ENCODE measurements at places on chromosomes 16 and 17.

GRCh38 chr17:62724398-62725146 lies 83.5 kb downstream of the MARCHF10 start:
- DNase-seq: no peak

DNA sequence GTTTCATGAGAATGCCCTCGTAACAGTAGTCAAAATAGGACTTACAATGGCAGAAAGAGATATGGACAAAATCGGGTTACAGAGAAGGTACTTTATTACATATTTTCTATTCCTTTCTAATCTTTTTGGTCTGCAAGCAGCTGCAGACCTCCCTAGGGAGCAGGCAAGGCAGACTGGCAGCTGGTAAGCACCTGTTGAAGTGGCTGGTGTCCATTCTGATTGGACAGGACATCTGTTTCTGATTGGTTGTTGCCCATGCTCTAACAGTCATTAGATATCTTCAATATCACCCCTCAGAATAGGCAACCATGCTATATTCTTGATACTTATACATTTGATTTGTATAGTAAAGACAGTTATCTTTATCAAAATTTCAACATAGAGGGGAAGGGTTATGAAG lies 606.3 kb downstream of the KCNJ2 start:
- no peak for DNase-seq

DNA sequence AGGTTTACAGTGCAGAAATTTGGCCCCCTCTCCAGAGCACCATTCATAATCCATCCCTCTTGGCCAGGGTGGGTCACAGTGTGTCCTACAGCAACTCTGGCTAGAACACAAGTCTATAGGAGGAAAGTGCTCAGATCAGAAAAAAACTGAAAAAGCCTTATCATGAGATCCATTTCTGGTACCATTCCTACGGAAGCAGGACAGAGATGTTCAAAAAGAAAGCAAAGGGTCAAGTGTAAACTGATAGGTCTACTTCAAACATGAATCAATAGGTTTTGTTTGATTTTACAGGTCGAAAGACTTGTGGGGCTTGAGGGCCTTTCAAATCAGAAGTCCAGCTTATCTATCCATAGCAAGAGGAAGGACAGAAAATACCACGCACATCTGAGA lies 326.4 kb downstream of the SOX9 start:
- no peak for DNase-seq

DNA sequence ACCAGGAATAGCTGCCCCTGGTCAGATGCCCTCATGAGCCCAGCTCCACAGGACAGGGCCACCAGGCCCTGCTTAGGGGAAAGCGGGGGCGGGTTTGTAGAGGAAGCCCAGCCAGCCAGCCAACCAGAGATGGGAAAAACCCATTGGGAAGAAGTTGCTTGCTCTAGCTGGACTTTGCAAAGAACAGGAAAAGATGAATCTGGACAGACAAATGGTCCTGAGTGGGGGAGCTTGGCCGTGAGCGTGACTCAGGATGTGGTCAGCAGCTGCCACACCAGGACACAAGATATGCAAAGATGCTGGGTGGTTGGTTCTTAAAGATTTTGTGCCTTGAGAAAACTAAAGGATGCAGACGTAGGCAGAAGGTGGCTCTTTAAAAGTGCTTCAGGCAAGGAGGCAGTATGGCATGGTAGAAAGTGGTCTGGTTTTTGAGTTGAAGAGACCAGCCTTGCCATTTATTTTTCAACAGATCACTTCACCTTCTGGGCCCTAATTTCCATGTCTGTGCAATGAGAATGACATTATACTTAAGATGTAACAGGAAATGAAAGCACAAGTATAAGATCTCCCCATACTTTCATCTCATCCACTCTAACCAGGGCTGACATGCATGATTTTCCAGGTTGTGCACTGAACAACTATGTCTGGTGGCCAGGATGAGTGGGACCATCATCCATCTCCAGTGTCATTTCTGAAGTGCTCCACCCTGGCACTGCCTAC lies 27.8 kb upstream of the HEATR6 start:
- DNase-seq: no peak

GRCh38 chr17:79399610-79400144 lies 211.2 kb downstream of the RBFOX3 start:
- DNase-seq: no peak

DNA sequence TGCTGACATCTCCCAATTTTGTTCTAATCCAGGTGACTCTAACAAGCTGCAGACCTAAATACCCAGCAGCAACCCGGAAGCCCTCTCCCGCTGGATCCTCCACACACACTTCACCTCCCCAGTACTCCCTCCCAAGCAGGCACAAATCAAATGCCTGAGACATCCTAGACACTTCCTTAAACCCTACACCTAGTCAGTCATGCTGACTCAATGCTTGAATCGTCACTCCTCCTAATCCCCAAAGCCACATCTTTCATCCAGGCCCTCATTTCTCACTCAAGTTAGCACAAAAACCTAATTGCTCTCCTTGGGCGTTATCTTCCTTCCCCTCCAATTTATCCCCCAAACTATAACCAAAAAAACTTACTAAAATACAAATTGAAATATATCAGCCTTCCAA lies 32.7 kb downstream of the CMC2 start:
- DNase-seq: no peak

GRCh38 chr17:75892556-75893224 lies 4.1 kb downstream of the TRIM65 start:
- no peak for DNase-seq

DNA sequence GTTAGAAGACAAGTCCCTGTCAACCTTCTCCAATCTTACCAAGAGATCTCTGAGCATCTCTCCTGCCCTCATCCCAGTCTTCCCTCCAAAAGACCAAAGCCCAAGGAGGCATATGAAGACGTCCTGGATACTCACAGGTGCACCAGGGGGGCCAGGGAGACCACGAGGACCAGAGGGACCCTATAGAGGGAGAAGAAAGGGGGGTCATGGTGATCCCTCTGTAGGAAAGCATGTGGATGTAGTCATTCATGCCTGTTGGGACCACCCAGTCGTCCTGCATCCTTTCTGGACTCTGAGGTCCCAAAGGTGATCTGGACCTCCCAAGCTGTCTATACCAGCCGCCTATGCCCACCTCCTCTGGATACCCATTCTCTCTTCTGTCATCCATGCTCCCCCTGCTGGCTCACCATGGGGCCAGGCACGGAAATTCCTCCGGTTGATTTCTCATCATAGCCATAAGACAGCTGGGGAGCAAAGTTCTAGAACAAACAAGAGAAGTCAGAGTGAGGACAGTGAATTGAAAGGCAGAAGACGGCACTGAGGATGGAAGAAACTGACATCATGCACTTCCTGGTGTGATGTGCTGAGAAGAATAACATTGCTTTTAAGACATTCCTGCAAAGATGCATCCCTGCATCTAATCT lies 3.3 kb downstream of the COL1A1 start:
- peak; percentile 37 for DNase-seq

DNA sequence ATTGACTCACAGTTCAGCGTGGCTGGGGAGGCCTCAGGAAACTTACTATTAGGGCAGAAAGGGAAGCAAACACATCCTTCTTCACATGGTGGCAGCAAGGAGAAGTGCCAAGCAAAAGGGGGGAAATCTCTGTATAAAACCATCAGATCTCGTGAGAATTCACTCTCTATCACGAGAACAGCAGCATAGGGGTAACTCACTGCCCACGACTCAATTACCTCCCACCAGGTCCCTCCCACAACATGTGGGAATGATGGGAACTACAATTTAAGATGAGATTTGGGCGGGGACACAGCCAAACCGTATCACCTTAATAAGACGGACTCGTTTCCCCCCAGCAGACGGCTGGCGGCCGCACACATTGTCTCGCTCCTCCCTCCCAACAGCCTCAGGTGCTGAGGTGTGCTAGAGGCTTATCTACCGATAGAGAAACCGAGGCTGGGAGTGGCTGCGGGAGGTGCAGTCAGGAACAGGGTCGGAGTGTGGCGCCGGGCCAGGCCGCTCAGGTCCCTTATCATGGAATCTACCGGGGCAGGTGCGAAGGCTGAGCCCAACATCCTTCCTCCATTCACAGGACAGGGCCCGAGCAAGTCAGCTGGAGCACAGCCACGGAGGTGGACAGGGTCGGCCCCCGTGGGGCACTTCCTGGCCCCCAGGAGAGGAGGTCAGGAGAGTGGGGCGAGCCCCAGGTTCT lies 4.9 kb upstream of the ZG16B start:
- DNase-seq: no peak

GRCh38 chr16:29028457-29029167 lies 43.8 kb downstream of the LAT start:
- DNase-seq: no peak

GRCh38 chr16:27177031-27177774 lies 26.1 kb upstream of the KDM8 start:
- peak; percentile 58 for DNase-seq

GRCh38 chr17:45425125-45425983 lies 7.3 kb downstream of the ARHGAP27 start:
- peak; percentile 93 for DNase-seq

GRCh38 chr17:61018938-61019337 lies 341.3 kb downstream of the BCAS3 start:
- no peak for DNase-seq

DNA sequence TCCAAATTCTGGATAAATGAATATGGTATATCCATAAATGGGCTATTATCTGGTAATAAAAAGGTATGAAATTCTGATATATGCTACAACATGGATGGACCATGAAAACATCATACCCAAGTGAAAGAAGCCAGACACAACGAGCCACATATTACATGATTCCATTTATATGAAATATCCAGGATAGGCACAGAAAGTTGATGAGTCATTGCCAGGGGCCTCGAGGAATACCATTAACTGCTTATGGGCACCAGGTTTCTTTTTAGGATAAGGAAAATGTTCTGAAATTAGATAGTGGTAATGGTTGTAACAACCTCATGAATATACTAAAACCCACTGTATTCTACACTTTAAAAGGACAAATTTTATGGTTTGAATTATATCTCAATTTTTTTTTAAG lies 123.2 kb downstream of the PITPNC1 start:
- no peak for DNase-seq

GRCh38 chr17:83182620-83183101 lies 103.3 kb downstream of the METRNL start:
- DNase-seq: no peak

DNA sequence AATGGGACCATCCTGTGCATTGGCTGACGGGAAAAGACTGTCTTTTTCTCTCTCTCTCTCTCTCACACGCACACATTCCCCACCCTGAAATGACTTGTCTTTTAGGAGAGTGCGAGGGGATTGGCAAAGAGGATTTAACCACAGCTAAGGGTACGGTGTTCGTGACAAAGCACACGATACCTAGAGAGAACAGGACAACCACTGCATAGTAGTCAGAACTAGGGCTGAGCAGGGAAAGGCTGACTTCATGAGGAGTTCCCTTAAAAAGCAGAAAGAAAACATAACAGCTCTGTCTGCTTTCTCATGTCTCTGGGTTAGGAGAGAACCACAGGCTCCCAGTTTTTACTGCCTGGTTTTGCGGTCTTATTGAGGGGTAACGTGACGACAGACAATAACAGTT lies 742.8 kb upstream of the SOX9 start:
- DNase-seq: no peak

DNA sequence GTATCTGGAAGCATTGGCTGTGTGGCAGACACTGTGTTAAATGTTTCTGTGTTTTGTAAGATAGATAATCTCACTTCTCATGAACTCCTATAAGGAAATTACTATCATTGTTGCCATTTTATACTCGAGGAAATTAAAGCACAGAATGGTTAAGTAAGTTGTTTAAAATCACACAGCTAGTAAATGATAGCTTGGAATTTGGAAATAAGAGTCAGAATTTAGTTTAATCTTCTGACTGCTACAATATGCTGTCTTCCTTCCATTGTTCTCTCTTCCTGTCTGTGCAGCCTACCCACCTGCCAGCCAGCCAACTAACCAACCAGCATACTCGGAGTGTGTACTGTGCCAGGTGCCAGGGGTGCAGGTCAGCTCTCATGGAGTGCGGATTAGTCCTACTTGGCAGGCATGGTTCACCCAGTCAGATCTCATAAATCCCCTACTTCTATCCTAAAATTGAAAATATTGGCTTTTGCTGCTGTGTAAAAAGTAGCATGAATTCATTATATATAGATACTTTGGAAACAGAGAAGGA lies 79.9 kb upstream of the LGALS9 start:
- DNase-seq: no peak

DNA sequence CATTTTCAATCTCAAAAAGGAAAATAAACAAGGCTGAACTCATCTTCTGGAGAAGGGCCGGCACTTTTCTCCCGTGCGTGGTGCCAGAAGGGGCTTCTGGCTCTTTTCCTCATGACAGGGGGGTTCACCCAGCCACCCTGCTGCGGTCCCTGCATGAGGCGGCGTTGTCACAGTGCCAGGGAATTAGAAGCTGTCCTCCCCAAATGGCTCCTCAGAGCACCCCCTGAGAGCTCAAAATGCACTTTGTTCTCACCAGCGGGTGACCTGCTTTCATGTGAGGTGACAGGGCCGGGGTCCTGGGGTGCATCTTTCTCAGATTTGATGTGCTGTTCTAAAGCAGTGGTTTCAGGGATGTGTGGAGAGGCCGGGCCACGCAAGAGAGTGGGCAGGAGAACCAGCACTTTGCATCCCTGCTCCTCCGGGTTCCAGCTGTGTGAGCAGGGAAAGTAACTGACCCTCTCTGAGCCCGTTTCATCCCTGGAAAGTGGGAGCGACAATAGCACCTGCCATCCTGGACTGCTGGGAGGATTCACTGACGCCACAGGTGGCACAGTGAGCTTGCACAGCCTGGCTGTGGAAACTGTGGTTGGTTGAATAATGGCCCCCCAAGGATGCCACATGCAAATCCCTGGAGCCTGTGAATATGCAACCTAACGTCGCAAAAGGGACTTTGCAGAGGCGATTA lies 94.0 kb downstream of the FOXL1 start:
- no peak for DNase-seq

GRCh38 chr16:3145660-3146059 lies 10.8 kb downstream of the ZNF213 start:
- DNase-seq: no peak

DNA sequence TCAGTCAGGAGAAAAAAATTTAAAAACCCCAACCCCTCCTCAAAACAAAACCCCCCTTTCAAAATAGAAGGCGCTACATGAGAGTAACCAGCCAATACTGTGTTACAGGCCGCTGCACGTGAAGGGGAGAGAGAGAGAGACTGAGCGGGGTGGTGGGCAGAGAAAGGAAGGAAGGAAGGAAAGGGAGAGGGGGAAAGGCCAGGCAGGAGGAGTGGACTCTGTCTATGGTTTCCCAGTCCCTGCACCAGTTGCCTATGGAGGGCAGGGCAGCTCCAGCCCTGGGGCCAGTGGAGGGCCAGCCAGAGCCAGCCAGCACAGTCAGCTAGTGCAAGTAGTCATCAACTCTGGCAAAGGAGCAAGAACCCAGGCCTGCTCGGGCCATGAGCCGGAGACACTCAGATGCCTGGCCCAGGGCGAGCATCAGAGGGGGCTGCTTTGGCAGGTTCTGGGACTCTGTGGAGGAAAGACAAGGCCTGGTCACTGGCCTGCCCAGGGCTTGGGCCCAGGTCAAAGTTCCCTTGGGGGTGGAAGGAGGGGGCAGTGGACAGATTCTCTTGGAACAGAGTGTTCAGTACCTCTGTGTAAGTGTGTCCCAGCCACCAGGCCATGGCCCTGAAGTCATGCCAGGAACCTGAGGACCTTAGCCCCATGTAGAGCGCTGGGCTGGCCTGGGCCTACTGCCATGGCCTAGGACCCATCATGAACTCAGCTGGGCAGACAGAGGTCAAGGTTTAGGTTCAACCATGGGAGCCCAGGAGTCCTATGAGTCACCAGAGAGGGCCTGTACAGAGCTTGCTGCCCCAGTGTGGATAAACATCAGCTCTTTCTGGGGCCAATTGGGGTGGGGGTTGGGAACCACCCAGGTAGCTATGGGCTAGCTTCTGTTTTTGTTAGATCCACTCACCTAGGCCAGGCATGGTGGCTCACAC lies 7.3 kb upstream of the GFOD2 start:
- DNase-seq: no peak
